ENCODE measurements at places on chromosomes 2 and 18.

DNA sequence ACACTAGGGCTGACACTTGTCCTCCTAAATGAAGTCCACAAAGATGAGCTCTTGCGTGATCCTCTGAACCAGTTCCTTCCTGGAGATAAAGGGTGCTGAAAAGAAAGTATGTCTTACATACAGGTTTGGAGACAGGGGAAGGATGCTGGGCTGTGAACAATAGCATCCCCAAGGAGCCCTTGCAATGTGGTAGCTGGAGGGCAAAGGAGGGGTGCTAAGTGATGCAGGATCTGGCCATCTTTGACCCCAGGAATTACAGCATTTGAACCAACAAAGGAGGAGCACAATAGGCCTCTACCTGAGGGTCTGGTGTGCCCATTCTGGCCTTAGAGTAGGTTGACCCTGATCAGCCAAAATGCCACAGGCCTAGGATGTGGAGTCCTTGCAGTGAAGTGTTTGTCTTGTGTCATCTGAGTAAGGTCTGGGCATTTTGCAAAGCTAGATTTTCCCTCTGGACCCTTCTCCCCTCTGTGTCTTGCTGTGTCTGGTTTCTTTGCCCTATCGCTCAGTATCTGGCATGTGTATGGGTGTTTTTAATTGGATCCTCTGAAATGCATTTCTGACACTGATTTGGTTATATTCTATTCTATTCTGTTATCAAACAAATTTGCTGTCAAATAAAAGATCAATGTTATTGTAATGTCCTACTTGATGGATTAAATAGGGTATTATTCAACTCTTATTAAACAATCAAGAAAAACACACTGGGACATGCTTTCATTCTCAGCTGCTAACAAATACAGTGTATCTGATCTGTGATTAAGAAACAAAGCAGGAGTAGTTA, 364.8 kb upstream of the MEIS1 start:
- DNase-seq: no peak

- no peak for DNase-seq
Measured at GRCh38 chr2:143633419-143633818, 504.2 kb downstream of the ARHGAP15 start.

GRCh38 chr2:162301151-162301804, 17.2 kb downstream of the IFIH1 start:
- DNase-seq: no peak

GRCh38 chr2:236673126-236673822, 103.6 kb downstream of the ACKR3 start:
- no peak for DNase-seq

Measured in GM12864 (cell line).